Stimulated activated CD8-positive, alpha-beta memory T cell treated with anti-CD3 and anti-CD28 coated beads, Interleukin-15, amount 100 ng/mL, for 48 hours (primary cell): ENCODE measurements at places on chromosomes 6 and 20.
A peak's percentile ranks its signal among the peaks of the same experiment; 100 is the strongest.

GRCh38 chr6:98833307-98834059 is 891 bp upstream of the POU3F2 start:
- DNase-seq, result no peak

- DNase-seq, result no peak
Measured at GRCh38 chr6:122651604-122652003, 41.4 kb downstream of the PKIB start.

DNA sequence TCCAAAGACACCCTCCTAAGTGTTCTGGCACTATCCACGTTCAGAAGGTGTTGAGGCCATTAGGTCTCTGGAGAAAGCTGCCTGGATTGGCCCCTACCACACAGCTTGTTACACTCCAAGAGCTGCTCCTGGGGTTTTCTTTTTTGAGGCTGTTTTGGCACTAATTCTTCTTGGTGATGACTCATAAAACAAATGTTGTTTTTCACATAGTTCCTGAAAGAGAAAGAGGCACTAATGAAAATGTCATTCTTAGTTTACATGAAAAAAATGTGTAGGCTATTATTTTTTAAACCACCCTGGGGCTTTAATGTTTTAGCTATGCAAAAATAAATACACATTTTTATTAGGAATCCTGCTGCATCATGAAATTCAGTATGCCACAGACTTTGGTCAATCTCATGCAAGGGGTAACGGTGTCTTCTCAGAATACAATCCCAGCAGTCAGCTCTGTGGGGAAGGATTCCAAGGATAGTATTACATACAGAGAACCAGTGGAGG is 38.1 kb downstream of the TBPL1 start:
- no peak for DNase-seq

GRCh38 chr6:45433533-45434380 is 56.0 kb upstream of the SUPT3H start:
- no peak for DNase-seq

- no peak for DNase-seq
Measured at GRCh38 chr20:57065646-57066045, 200.8 kb downstream of the BMP7 start.

DNA sequence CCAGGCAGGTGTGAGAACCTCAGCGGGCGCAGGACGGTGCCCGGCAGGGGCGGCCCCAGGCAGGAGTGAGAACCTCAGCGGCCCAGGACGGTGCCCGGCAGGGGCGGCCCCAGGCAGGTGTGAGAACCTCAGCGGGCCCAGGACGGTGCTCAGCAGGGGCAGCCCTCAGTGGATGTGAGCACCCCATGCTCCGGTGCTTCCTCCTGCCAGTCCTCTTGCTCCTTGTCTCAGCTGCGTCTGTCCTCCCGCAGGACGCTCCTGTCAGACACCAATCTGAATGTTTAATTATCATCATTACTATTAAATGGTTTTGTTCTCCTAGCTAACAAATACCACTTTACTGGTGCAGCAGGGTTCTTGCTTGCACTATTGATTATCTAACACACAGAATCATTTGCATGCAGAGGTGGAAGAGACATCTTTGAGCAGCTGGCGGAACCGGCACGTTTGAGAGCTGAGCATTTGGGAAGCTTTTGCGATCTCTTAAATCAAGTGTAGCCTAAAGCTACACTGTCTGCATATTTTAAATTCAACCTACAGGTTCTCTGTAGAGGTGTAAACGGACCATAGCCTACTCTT is 39.4 kb upstream of the DACT2 start:
- DNase-seq, result no peak

DNA sequence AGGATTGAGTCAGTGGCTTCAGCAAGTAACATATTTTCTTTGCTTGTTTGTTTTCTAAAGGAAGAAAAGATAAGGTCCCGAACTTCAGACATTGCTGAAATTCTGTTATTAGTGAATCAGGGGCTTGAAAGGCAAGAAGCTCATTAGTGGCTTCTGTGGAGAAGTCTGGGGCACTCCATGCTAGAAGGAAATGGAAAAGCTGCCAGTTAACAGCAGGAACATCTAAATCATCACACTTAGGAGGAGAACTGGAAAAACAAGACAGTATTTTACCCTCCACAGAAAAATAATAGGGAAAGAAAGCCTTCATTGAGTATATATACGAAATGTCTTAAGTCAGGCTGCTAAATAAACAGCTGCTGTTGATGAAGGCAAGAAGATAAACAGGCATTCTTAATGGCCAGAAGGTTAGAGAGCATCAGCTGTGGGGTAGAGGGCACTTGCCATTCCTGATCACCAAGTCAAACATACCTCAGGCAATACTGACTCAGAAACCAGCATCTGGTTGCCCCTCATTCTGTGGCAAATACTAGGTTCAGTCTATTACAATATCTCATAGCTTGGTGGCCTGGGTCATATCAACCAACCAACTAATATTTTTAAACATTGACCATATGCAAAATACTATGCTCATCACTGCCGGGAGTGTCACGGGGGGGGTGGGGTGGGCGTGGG is 143.2 kb upstream of the TENT5A start:
- DNase-seq, result no peak

GRCh38 chr6:21166754-21167153 is 426.8 kb upstream of the SOX4 start:
- no peak for DNase-seq

DNA sequence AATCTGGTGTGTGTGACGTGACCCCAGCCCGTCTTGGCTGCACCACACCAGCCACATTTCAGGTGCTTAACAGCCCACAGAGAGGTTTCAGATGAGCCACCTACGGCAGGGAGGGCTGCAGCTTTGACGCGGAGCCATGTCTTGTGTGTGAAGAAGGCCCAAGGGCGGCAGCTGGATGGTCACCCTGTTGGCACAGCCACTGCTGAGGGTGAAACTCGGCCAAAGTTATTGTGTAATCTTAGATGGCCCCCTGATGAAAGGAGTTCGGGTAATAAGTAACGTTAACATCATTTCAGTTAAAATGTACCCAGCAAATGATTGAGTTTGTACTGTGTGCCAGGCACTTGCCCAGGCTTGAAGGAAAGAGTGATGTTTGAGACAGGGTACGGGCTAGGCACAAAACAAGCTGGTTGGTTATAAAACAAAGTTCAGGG is 97.2 kb downstream of the SSR1 start:
- no peak for DNase-seq

DNA sequence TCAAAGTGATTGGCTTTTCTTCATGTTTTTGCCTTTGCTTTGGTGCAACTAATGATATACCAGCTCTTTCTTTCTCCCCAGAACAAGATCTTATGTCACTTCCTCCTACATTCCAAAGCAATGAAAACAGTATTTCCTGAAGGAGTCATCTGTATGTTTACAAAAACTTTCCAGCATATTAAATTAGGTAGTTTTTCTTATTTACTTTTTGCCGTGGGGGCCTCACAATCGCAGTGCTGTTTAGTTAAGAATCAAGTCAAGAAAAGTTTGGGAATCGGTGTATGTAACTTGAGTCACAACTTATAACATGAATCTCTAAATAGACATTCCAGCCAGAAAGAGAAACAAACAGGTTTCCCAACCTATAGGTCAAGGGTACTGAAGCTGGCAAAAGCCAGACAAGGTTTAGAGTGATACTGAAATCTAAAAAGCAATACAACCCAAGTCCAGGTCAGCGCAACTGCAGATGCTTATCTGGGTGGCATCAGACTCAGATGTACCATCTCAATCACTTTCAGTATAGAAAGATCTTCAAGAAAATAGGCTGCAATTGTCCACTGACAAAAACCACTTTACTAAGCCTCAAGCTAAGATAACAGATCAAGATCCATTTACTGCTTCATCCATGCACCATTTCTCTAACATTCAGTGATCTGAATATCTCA is 63.6 kb downstream of the IPCEF1 start:
- no peak for DNase-seq

DNA sequence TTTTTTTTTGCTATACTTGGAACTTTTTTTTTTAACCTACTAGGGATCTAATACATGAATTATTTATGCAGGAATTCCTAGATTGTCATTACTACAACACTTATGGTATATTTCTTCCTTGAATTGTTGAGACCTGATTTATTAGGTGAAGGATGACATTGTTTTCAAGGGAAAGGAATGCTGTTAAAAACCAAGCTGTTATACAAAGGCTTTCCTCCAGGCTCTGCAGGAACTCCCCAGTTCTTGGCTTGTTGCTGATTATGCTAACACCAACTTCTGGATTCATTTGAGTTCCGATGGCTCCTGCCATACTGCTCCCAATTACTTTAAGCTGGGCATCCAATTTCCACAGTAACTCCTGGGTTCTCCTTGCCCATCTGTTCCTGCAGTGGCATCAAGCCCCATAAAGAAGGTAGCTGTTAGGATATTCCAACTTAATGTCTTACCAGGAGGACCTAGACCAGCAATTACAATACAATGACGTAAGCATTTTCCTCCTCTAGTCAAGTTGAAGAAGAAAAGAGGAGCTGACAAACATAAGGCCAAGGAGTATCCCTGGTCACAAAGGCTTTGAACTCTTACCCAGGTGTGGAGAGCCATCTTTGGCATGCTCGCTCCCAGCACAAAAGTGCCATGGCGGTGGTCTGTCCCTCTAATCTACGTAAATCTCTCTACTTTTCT is 215.9 kb upstream of the AGPAT4 start:
- no peak for DNase-seq

- DNase-seq, result no peak
Measured at GRCh38 chr20:33232486-33233072, 3.2 kb upstream of the BPIFA1 start.

GRCh38 chr6:90472716-90473115 is 114.2 kb downstream of the MAP3K7 start:
- no peak for DNase-seq

- DNase-seq, result no peak
Measured at GRCh38 chr6:154242617-154243357, 113.8 kb downstream of the IPCEF1 start.

- no peak for DNase-seq
Measured at GRCh38 chr20:30816182-30816645, 441.2 kb upstream of the DEFB115 start.

DNA sequence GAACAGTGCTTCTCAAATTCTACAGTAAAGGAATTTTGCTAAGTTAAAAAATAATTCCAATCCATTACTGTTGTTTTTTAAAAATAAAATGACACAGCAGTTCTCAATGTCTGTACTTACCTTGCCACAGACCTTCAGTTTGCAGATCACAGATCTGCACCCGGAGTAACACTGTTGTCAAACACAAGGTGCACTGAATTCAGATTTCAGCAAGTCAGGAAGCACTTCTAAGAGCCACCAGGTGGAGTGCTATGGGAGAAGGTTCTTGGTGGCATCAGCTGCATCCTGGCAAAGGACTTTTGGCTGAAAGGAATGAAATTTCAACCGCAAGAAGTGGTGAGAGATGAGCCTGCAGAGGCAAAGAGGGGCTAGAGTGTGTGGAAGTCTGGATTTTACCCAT is 17.4 kb downstream of the RSPH4A start:
- no peak for DNase-seq

DNA sequence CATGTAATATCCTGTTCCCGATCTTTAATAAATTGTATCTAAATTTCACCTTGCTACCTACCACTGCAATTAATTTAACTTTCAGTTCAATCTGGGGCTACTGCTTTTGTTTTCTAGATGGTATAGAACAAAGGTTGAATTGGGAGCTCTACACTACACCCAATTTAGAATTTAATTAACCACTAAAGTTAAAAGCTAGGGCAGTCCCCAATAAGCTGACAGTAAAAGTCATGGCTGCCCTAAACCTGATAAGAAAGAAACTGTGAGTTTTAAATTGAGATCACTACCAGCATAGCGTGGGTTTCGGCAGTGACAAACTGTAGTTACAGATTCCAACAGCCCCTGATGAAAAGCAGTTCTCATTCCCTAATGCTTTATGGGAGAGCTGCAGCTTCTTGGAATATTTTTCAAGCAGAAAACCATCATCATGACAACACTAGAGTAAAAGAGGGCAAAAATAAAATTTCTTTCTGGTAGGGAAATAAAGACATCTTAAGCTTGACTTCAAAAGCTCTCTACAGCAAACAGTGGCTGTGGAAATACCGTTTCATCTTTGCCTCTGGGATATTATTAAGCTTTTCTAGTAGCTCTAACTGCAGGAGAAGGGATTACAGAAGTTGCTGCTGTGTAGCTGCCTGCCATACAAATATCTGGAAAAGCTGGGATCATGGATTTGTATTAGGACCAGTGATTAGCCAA is 1372.1 kb downstream of the EPHA7 start:
- no peak for DNase-seq

GRCh38 chr6:41659935-41660334 is 21.7 kb downstream of the MDFI start:
- no peak for DNase-seq

GRCh38 chr6:22476811-22477390 is 92.5 kb upstream of the HDGFL1 start:
- DNase-seq, result no peak

GRCh38 chr6:36340618-36341454 is 4.1 kb upstream of the BNIP5 start:
- peak; percentile 45 for DNase-seq

GRCh38 chr6:83160167-83160566 is 32.9 kb downstream of the PGM3 start:
- DNase-seq, result no peak

- DNase-seq, result no peak
Measured at GRCh38 chr6:31171931-31172905, 1.7 kb upstream of the POU5F1 start.

DNA sequence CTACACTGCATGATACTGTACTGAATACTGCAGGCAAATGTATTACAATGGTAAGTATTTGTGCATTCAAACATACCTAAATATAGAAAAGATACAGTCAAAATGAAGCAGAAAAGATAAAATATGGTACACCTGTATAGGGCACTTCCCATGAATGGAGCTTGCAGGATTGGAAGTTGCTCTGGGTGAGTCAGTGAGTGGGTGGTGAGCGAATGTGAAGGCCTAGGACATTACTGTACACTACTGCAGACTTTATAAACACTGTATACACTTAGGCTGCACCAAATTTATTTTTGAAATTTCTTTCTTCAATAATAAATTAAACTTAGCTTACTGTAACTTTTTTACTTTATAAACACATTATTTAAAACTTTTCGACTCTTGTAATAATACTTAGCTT is 213.1 kb downstream of the ATXN1 start:
- DNase-seq, result no peak

- no peak for DNase-seq
Measured at GRCh38 chr6:15790116-15790515, 127.3 kb upstream of the DTNBP1 start.

DNA sequence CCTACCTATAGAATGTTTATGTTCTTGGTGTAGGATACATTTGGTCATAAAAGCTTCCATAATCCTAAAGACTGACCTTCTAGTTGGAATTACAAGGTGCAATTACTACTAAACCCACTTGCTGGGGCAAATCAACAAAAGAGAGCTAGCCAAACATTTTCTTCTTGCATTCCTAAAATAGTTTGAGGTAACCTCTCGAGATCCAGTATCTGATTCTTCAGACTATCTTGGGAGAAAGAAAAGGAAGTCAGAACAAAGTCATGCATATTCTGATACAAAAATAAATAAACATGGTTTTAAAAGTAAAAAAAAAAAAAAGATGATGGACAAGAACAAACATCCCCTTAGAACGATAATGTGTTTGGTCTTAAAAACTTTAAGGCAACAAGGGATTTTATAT is 294.2 kb upstream of the RSPO3 start:
- no peak for DNase-seq

GRCh38 chr6:35674594-35674993 is 14.1 kb downstream of the FKBP5 start:
- no peak for DNase-seq

- no peak for DNase-seq
Measured at GRCh38 chr6:159194421-159194820, 25.2 kb downstream of the FNDC1 start.
